ENCODE measurements at places on chromosomes 12 and 14.

- peak; percentile 90 for DNase-seq
Observed at GRCh38 chr12:6335451-6336078, 6.3 kb downstream of the TNFRSF1A start.

DNA sequence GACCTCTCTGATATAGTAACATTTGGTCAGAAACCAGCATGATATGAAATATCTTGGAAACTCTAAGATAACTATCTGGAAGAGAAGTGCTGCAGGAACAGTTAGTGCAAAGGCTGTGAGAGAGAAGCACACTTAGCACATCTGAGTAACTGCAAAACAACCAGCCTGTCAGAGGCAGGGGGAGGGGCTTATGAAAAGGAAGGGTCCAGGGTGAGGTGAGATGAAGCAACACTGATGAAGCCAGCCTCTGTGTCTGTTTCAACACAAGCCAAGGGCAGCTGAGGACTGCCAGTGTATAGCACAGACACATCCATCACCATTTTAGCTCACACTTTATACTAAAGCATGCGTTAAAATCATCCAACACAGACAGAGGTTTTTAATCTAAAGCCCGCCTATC is 37.4 kb upstream of the OVCH1 start:
- no peak for DNase-seq

DNA sequence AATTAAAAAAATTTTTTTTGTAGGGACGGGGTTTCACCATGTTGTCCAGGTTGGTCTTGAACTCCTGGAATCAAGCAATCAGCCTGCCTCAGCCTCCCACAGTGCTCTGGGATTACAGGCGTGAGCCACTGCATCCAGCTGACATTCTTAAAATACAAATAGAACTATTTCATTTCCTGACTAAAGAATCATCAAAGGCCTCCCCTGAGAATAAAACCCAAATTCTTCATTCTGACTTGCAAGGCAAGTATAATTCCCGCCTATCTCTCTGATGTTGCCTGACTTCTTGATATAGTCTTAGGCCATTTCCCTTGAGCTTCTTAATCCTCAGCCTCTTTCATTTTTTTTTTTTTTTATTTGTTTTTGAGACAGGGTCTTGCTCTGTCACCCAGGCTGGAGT is 4.4 kb upstream of the BICD1 start:
- DNase-seq, result no peak

GRCh38 chr14:21987937-21988336 is 314.3 kb upstream of the OR4E1 start:
- DNase-seq, result no peak

- DNase-seq, result no peak
Observed at GRCh38 chr12:110613071-110613770, 708 bp upstream of the TCTN1 start.

DNA sequence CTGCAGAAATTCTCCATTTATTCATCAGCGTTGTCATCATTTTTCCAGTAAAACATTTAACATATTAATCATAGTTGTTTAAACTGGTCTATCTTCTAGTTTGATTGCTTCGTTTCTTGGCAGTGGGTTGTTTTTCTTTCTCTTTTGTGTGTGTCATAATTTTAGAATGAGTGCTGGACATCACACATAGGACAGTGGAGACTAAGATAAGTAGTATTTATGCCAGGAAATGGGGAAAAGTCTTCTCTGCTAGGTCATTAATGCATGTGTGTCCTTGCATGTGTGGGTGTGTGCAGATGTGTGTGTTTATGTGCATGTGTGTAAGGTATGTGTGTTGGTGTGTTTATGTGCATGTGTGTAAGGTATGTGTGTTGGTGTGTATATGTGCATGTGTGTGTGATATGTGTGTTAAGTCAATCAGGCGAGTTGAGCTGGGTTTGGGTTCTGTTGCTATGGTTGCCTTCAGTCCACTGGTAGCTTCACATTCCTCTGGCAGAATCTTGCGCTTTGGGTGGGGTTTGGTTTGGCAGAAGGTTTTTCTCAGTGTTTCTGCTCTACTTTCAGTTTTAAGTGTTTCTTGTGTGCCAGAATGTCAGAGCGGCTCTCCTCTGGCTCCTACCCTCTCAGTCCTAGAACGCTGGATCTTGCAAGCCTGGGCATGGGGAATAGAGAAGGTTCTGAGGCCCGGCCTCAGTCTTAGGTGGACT is 7.8 kb upstream of the ADGRD1 start:
- DNase-seq, result no peak

GRCh38 chr12:82833481-82833880 is 146.8 kb downstream of the TMTC2 start:
- DNase-seq, result no peak

DNA sequence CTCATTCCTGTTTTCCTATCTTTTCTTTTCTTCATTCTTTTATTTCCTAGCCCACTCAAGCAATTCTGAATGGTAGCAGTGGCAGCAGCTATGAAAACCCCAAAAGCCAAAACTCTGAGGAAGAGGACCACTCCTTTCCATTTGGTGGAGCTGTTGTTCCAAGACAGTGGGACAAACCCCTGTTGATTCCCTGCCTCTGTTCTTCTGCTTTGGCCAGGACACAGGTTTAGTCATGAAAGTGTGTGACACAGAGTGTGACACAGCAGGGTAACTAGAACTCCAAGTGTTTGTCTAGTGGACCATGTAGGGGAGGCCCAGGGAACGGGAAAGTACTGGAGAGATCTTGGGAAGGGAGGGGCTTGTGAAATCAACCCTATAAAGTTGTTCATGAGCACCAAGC is 71.1 kb downstream of the PTCSC3 start:
- no peak for DNase-seq

Data from activated naive CD4-positive, alpha-beta T cell treated with Interleukin-2 at 50 U/mL for 16 hours (primary cell).